Activated T-cell treated with anti-CD3 and anti-CD28 coated beads, Interleukin-2, amount 50 U/mL, for 48 hours (primary cell): ENCODE measurements at places on chromosomes 6 and 20.

GRCh38 chr6:112205427-112206109, 48.8 kb downstream of the LAMA4 start:
- no peak for DNase-seq

GRCh38 chr6:85261271-85261670, 188.6 kb upstream of the NT5E start:
- DNase-seq: no peak

- peak; percentile 30 for DNase-seq
These were observed 39.9 kb downstream of the YTHDF1 start for GRCh38 chr20:63176034-63176426.

DNA sequence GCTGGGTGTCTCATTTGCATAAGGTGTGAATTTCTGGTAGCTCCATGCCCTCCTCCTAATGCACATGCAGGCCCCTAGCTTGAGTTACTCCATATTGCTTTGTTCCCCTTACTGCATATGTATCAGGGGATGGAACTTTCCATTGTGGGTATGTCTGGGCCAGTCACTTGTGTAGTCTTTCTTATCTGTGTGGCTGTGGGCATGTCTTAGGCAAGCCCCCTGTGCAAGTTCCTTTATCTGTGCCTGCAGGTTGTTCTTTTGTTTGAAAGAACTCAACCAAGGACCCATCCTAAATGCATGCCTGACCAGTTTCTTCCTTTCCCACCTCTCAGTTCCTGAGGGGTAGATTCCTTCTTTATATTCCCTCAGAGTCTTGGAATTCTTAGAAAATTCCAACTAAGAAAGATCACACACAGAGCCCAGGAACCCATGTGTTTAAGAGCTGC, 23.6 kb downstream of the MBOAT1 start:
- no peak for DNase-seq

DNA sequence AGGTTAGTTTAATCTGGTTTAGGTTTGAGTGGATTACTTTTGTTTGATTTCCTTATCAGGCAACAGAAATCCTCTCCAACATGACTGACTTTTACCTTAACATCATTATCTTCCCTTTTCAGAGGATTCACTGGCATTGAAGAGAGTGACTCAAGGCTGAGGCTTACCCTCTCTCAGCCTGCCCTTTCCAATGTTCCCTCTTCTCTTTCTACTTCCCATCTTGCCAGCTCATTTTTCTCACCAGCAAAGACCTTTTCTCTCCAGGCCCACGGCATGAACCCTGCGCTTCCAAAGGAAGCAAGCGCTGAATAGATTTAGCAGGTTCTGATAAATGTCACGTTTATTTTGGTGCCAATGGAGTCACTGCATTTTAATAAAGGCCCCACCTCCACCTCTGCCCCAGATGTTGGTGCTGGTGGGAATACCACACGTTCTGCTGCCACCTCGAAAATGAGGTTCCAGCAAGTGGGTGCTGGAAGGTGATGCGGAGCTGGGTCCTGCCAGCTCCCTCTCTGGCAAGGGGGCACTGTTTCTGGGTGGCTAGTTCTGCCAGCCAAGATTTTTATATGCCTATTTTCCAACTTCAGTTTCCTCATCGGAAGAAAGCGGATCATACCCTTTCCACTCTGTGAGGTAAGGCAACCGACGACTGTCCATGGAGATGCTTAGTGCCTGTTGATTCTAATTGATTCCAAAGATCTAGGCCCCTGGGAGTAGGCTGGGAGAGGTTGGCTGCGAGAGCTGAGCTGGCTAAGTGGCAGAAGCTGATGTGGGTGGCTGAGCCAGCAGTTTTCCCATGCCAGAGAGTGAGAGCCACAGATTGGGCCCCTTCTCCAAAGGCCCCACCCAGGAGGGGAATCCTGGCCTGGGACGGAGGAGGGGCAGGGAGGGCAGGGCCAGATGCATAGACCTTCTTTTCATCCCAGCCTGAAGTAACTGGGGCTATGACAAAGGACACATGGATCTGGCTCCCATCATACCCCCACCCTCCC, 87.7 kb upstream of the MAFB start:
- DNase-seq: no peak

DNA sequence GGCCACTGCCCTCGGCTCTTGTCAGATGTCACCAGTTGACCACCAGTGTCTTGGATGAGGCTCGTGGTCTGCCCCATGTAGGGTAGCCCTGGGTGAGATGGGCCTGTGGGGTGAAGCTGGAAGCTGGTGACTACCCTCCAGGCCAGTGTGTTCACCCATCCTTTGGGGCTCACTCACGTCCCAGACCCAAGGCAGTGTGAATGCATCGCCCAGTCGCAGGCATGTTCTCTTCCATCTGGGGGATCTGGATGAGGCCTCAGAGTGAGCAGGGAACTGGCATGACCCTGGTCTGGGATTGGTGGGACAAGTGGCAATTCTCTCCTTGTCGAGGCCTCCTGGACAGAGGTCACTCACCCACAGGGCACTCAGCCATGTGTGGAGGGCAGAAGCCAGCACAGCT, 120.1 kb upstream of the PHACTR3 start:
- no peak for DNase-seq

GRCh38 chr6:22102671-22103070, 194.2 kb downstream of the PRL start:
- no peak for DNase-seq

DNA sequence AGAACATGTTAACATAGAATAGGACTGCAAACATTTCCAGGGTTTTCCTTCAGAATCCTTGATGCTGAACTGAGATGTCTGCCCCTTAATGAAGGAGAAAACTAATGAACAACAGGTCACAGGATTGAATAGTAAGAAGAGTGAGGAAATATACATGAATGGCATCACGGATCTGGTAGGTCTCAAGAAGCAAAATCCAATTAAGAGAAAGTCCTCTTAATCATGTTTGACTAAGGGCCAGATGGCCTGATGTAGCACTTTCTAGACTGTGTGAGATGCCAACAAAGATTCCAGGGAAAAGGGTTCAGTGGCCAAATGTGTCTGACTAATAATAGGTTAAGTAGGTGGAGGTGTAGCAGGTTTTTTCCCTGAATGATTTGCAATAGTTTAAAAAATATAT, 13.7 kb upstream of the SHPRH start:
- DNase-seq: no peak

GRCh38 chr6:22801831-22802230, 232.5 kb downstream of the HDGFL1 start:
- no peak for DNase-seq

GRCh38 chr6:45388328-45388727, 10.6 kb upstream of the SUPT3H start:
- DNase-seq: no peak

DNA sequence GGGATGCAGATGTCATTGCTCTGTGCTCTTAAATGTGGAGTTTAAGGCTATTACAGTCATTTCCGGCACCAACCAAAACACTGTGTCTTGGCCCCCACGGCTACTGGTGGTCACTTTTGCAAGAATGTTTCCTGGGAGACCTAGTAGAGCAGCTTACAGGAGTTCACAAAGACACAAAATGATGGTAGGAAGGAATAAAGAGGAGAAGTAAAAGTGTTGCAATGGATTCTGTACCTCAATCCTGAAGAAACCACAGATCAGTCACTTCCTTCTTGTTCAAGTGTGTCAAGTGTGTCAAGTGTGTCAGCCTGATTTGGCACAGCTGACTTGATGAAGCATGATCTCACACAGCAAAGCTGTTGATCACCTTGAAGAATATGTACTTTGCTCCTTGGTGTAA, 344.0 kb downstream of the PLCB1 start:
- no peak for DNase-seq

- peak; percentile 24 for DNase-seq
These were observed 8.0 kb upstream of the BCAS1 start for GRCh38 chr20:54078296-54078984.

DNA sequence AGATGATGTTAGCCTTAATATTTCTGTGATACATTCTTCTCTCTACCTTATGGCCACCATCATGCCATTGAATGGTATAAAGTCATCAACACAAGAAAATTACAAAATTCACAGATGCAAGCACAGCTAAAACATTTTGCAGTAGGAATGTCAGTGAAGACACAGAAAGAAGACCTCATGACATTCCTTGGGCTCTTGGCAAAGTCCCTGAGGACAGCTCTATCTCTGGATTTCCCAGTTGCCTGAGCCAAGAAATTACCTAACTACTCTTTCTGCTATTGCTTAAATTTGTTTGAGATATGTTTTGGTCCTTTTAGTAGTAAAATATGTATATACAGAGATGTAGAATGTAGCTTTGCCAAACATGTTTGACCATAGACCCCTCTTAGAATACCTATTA, 201.0 kb upstream of the STXBP5 start:
- DNase-seq: no peak

GRCh38 chr6:13094781-13095425, 233.4 kb downstream of the TBC1D7 start:
- no peak for DNase-seq

DNA sequence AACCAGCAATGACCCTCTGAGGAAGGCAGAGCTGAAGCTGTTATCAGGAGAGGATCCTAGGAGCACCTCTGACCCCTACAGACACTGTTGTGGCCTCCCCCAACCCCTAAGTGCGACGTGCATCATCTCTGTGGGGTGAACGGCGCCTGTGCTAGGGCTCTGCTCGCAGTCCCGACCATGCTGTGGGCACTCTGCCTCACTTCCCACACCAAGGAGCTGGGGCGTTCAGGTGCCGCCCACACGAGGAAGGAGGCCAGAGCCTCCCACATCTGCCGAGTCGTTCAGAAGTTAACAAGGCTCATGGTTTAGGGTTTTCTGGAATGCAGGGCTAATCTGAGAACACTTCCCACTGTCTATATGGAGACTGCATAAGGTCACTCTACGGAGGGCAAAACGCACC, 62.1 kb downstream of the GINS1 start:
- DNase-seq: no peak

GRCh38 chr6:142013875-142014495, 118.7 kb upstream of the GJE1 start:
- DNase-seq: no peak

DNA sequence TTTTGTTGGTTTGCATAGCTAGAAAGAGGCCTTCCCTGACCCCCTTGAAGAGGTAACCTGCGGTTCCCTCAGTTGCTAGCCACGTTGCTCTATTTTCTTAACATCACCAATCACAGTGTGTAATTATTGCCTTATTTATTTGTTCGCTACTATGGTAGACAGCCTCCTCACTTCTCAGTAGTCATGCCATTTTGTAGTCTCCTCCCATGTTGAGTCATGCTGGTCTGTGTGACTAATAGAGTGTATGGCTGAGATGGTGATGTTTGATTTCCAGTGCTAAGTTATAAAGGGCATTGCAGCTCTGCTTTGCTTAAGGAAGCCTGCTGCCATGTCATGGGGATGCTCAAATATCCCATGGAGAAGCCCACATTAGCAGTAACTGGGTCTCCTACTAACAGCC, 236.6 kb upstream of the CHD6 start:
- DNase-seq: no peak

- peak; percentile 33 for DNase-seq
These were observed 28.6 kb downstream of the PMEPA1 start for GRCh38 chr20:57680934-57681914.

GRCh38 chr6:151236668-151237401, 2.9 kb upstream of the AKAP12 start:
- no peak for DNase-seq

- no peak for DNase-seq
These were observed 103.5 kb upstream of the HS3ST5 start for GRCh38 chr6:114446342-114446741.

- no peak for DNase-seq
These were observed 66.0 kb upstream of the UTRN start for GRCh38 chr6:144219056-144219685.

DNA sequence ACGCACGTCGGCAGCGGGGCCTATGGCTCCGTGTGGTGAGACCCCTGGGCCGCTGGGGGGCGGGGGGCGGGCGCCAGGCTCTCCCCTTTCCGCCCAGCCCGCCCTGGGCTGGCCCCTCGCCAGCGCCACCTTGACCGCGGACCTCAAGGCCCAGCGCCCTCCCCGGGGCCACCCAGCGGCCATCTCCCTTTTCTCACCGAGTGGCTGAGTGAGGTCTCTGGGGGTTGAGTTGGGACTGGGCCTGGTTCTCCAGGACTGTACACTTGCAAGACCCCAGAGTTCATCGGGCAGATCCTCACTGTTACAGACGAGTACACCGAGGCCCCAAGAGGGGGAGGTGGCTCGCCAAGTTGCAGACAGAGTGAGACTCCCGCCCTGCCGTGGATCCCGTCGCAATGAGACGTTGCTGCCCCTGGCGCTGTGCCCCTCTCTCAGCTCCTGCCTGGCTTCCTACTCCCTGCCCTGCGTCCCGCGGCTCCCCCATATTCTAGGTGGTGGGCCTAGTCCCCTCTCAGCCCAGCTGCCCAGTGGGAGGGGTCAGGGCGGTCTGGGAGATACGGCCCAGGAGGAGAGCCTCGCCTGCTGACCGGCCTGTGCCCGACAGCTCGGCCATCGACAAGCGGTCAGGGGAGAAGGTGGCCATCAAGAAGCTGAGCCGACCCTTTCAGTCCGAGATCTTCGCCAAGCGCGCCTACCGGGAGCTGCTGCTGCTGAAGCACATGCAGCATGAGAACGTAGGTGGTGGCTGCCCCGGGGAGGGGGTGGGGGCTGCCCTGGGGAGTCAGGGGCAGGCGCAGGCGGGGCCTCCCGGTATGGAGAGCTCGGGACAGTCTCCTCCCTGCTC, 576 bp downstream of the MAPK13 start:
- peak; percentile 79 for DNase-seq
